ENCODE measurements at places on chromosomes 11 and 22. TPM values are rescaled to one million over a fixed set of nuclear protein-coding genes. Genes with fewer than 3 reads are reported as not detected.

GRCh38 chr22:19289475-19290161 is 1.9 kb downstream of the CLTCL1 start:
- H3K4me1 ChIP-seq = peaks cover 17% of the 10 kb centered on the region
- H3K27ac ChIP-seq = no peak overlapping the region
- peaks cover 11% of the 10 kb centered on the region for H3K36me3 ChIP-seq
- DNase-seq = no peak

The CALCA gene
- total RNA-seq = 0.29 TPM

- H3K36me3 ChIP-seq = no peaks in the 10 kb centered on the region
- peaks cover 5% of the 10 kb centered on the region for H3K4me1 ChIP-seq
- DNase-seq = no peak
- H3K27me3 ChIP-seq = no peaks in the 10 kb centered on the region
- no peak overlapping the region for H3K27ac ChIP-seq
Measured at GRCh38 chr11:117743121-117743815, 53.7 kb downstream of the DSCAML1 start.

DNA sequence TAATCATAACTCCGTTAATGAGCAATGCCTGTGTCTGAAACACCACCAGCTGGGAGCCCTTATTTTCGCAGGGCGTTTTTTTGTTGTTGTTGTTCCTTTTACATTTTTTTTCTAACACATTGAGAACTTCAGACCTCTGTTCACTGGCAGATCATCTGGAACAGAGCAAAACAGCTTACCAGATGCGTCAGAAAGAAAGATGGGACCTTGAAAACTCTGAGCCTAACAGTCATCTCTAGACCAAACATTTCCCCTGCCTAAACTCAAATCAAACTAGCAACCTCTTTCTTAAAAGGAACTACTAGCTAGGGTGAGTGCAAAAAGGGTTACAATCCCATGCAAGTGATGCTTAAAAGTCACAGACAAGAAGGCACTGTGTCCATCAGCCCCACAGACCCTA is 93.2 kb downstream of the PLEKHA7 start:
- no peak for DNase-seq
- no peak overlapping the region for H3K4me3 ChIP-seq
- H3K27ac ChIP-seq = no peak overlapping the region
- no peaks in the 10 kb centered on the region for H3K36me3 ChIP-seq

GRCh38 chr11:111417766-111418435 is 38.8 kb upstream of the POU2AF1 start:
- no peak overlapping the region for H3K4me3 ChIP-seq
- DNase-seq = no peak
- H3K4me1 ChIP-seq = no peaks in the 10 kb centered on the region
- H3K27ac ChIP-seq = no peak overlapping the region
- H3K27me3 ChIP-seq = no peaks in the 10 kb centered on the region

DNA sequence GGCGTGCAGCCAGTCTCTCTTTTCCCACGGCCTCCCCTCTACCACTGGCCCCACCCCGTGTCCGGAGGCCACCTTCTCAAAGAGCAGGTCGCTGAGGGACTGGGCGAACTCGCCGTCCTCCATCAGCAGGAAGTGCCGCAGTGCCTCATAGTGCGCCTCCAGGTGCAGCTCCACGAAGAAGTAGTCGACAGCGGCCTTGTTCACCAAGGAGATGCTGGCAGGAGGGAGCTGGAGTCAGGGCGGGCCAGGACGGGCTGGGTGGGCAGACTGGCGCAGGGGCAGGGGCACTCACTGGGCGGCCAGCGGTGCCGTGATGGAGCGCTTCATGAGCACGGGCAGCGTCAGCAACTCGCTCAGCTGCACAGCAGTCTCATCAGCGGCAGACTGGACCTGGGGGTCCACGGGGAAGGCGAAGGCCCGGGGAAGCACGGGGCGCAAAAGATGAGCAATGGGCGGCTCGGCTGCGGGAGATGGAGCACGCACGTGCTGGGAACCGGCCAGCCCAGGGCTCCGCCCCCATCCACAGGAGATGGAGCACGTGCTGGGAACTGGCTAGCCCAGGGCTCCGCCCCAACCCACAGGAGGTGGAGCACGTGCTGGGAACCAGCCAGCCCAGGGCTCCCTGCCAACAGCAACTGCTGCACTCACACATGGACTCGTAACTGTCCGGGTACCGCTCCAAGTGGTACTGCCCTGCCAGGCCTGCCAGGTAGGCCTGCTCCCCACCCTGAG is 18.4 kb downstream of the SELENOO start:
- H3K4me3 ChIP-seq = no peak overlapping the region
- H3K27ac ChIP-seq = no peak overlapping the region
- no peaks in the 10 kb centered on the region for H3K4me1 ChIP-seq
- H3K27me3 ChIP-seq = no peaks in the 10 kb centered on the region
- peak; percentile 77 for DNase-seq

The TIMP3 gene
- total RNA-seq = 0.86 TPM
